ENCODE measurements at places on chromosomes 6 and 20. TPM values are rescaled to one million over a fixed set of nuclear protein-coding genes. Genes with fewer than 3 reads are reported as not detected.

TP53RK gene
- total RNA-seq = 6.0 TPM

VTA1 gene
- total RNA-seq = 33.2 TPM

MYB gene
- 0.08 TPM for total RNA-seq

FAM209B gene
- total RNA-seq = 0.47 TPM

OR2J3 gene
- not detected for total RNA-seq

PHACTR2 gene
- total RNA-seq = 71.0 TPM

TRIM15 gene
- total RNA-seq = not detected

FRK gene
- 11.2 TPM for total RNA-seq

ECT2L gene
- total RNA-seq = 1.6 TPM

ADTRP gene
- 0.33 TPM for total RNA-seq

CLPSL2 gene
- not detected for total RNA-seq

SNAI1 gene
- total RNA-seq = 0.69 TPM

TRIM10 gene
- total RNA-seq = not detected

- H3K27me3 ChIP-seq = no peaks in the 10 kb centered on the region
- H3K4me3 ChIP-seq = no peak overlapping the region
- no peak for DNase-seq
- H3K36me3 ChIP-seq = no peaks in the 10 kb centered on the region
- H3K4me1 ChIP-seq = no peaks in the 10 kb centered on the region
- H3K27ac ChIP-seq = no peak overlapping the region
These were observed 128.8 kb downstream of the PHACTR1 start for GRCh38 chr6:12845224-12846004.

DNA sequence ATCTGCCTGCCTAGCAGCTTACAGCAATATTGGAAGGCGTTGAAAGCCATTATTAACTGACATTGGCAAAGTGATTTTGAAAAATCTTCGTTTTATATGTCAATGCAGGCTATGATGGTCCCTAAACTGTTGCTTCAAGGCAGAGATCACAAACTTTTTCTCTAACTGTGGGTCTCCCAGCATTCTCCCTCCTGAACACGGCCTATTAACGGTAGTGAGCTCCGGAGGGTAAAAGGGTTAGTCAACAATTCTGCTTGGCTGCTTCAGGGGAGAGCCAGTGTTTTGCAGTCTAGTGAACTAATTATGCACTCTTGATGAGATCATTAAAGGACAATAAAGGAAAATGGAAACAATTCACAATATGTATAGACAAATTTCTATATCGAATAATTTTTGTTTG lies 261.8 kb upstream of the QKI start:
- no peak overlapping the region for H3K4me3 ChIP-seq
- H3K4me1 ChIP-seq = no peaks in the 10 kb centered on the region
- H3K27me3 ChIP-seq = peaks cover 4% of the 10 kb centered on the region
- H3K36me3 ChIP-seq = no peaks in the 10 kb centered on the region

GRCh38 chr6:6736791-6737654 lies 148.5 kb downstream of the LY86 start:
- H3K27me3 ChIP-seq = no peaks in the 10 kb centered on the region
- no peaks in the 10 kb centered on the region for H3K36me3 ChIP-seq
- peak overlapping the region; percentile 89 for H3K27ac ChIP-seq
- peak; percentile 84 for DNase-seq

- H3K36me3 ChIP-seq = no peaks in the 10 kb centered on the region
- no peak overlapping the region for H3K4me3 ChIP-seq
- no peaks in the 10 kb centered on the region for H3K4me1 ChIP-seq
- no peaks in the 10 kb centered on the region for H3K27me3 ChIP-seq
These were observed 115.2 kb upstream of the LGSN start for GRCh38 chr6:63434943-63435342.

DNA sequence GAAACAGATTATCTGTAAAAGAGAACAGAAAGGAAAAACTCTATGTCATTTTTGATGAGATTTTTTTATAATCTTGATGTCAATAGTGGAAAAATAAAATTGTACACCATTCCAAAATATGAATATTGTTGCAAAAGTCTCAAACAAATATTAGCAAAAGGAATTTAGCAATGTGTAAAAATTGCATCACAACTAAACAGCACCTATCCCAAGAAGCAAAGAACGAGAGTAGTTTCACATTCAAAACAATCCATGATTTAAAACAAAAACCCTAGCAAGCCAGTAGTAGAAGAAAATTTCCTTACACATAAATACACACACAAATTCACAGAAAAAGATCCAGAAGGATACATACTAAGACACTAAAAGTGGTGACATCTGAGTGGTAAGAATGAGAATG lies 38.4 kb downstream of the LCA5 start:
- no peaks in the 10 kb centered on the region for H3K36me3 ChIP-seq
- no peak for DNase-seq
- H3K4me1 ChIP-seq = no peaks in the 10 kb centered on the region

GRCh38 chr6:72182337-72183246 lies 296.2 kb downstream of the RIMS1 start:
- peaks cover 66% of the 10 kb centered on the region for H3K27me3 ChIP-seq
- DNase-seq = no peak
- no peak overlapping the region for H3K27ac ChIP-seq
- H3K4me1 ChIP-seq = peaks cover 7% of the 10 kb centered on the region

- no peaks in the 10 kb centered on the region for H3K27me3 ChIP-seq
- peaks cover 33% of the 10 kb centered on the region for H3K36me3 ChIP-seq
- H3K4me3 ChIP-seq = no peak overlapping the region
- no peak for DNase-seq
- H3K4me1 ChIP-seq = peaks cover 23% of the 10 kb centered on the region
These were observed 37.0 kb downstream of the AKIRIN2 start for GRCh38 chr6:87664921-87665485.

DNA sequence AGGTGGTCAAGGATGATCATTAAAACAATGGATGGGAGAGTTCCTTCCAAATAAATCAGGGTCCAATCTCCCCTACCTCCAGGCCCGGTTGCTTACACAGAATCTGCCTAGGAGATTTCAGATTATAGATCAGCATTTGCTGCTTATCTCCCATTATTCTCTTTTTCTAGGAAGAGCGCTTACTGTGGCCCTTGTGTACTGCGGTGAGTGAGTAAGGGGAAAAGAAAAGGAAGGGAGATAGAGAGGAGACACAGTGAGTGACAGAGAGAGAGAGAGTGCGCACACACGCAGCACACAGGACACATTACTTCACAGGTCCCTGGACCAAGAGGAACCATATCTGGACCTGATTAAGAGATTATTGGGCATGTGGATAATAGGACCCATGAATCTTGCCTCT lies 6.2 kb downstream of the LATS1 start:
- H3K36me3 ChIP-seq = no peaks in the 10 kb centered on the region
- no peak overlapping the region for H3K4me3 ChIP-seq
- no peaks in the 10 kb centered on the region for H3K27me3 ChIP-seq
- H3K27ac ChIP-seq = no peak overlapping the region
- H3K4me1 ChIP-seq = peaks cover 77% of the 10 kb centered on the region

DNA sequence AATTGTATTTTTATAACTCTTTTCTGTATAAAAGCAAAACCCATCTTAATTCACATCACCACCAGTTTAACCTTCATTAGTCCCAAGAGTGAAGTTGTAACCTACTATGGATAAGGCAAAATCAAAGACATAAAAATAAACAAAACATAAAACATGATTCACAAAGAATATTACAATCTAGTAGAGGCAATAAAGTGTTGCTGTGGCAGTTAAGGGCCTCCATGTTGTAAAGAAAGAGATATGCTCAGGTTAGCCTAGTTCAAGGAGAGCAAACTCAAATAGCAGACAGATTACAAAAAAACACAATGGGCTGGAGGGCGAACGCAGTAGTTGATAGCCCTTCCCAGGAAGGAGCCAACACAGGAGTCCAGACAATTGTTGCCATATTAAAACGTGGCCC lies 13.4 kb downstream of the LGSN start:
- DNase-seq = no peak
- H3K27ac ChIP-seq = no peak overlapping the region
- no peak overlapping the region for H3K4me3 ChIP-seq
- H3K4me1 ChIP-seq = no peaks in the 10 kb centered on the region
- H3K36me3 ChIP-seq = no peaks in the 10 kb centered on the region

- peaks cover 55% of the 10 kb centered on the region for H3K4me1 ChIP-seq
- H3K36me3 ChIP-seq = peaks cover 36% of the 10 kb centered on the region
- no peak for DNase-seq
- no peaks in the 10 kb centered on the region for H3K27me3 ChIP-seq
- H3K4me3 ChIP-seq = no peak overlapping the region
These were observed 76.4 kb downstream of the SSR1 start for GRCh38 chr6:7236306-7237209.

DNA sequence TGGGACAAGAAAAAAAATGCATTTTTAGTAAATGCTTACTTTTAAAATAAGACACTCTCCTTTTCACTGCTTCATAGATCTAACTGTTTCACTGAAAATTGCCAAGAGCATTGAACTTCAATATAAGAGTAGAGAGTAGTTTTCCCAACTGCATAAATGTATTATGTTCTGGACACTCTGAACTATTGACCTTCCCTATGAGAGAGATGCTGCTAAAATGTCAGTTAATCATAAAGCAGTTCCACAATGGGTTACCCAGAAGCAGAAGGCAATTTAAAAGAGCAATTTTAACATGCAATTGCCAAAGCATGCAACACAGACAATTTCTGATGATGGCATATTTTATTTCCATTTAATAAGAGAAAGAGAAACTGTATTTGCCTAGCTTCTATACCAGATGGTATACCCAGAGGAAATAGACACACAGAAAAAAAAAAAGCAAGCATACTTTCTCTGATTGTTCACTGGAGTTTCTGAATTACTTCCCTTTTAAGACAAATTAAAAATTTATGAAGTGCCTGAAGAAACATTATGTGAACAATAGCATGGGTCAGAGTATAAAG lies 279.1 kb upstream of the THEMIS start:
- peaks cover 15% of the 10 kb centered on the region for H3K36me3 ChIP-seq
- no peak overlapping the region for H3K4me3 ChIP-seq
- no peak overlapping the region for H3K27ac ChIP-seq
- DNase-seq = no peak

DNA sequence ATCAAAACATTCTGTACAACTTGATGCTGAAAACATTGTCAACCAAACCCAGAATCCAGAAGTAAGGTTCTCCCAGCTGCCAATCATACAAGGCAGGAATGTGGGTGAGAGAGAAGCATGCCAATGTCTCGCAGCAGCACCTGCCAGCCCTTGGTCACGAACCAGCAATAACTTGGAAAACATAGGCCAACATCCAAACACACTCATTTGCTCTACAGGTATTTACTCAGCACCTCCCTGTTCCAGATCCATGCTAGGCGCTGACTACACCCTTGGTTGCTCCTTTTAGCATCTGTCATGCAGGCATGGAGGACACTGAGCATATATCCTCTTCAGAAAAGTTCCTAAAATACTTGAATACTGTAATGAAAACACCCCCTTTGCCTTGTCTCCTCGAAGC lies 63.6 kb downstream of the FAXC start:
- H3K27ac ChIP-seq = no peak overlapping the region
- H3K27me3 ChIP-seq = peaks cover 5% of the 10 kb centered on the region
- H3K36me3 ChIP-seq = no peaks in the 10 kb centered on the region
- H3K4me3 ChIP-seq = no peak overlapping the region

DNA sequence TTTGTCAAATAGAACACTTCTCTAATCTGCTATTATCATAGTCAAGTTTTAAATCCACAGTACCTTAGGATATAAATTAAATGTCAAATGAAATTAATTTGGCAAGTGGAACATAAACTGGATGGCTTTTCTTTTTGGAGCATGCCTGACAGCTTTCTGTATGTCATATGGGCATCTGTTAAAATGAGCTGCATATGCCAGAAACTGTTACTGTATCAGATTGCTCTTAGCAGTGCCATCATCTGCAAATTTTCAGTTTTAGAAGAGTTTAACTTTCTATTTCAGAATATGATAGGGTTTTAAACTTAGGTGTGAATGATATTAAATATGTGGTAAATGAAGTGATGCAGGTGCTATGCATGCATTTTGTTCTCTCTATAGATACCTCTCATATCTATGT lies 3.4 kb upstream of the EEF1E1 start:
- H3K27me3 ChIP-seq = peaks cover 56% of the 10 kb centered on the region
- no peak for DNase-seq
- H3K36me3 ChIP-seq = no peaks in the 10 kb centered on the region

GRCh38 chr6:88609983-88610382 lies 353.4 kb downstream of the RNGTT start:
- no peaks in the 10 kb centered on the region for H3K4me1 ChIP-seq
- H3K27ac ChIP-seq = no peak overlapping the region
- no peak overlapping the region for H3K4me3 ChIP-seq
- no peaks in the 10 kb centered on the region for H3K27me3 ChIP-seq
- H3K36me3 ChIP-seq = no peaks in the 10 kb centered on the region
- DNase-seq = no peak

GRCh38 chr6:105771313-105771970 lies 314.7 kb upstream of the PRDM1 start:
- H3K27me3 ChIP-seq = no peaks in the 10 kb centered on the region
- H3K4me3 ChIP-seq = no peak overlapping the region
- no peak for DNase-seq
- H3K4me1 ChIP-seq = no peaks in the 10 kb centered on the region
- no peak overlapping the region for H3K27ac ChIP-seq

GRCh38 chr6:156963712-156964700 lies 186.8 kb downstream of the ARID1B start:
- no peaks in the 10 kb centered on the region for H3K27me3 ChIP-seq
- H3K4me1 ChIP-seq = peaks cover 44% of the 10 kb centered on the region
- H3K36me3 ChIP-seq = no peaks in the 10 kb centered on the region
- H3K27ac ChIP-seq = peak overlapping the region; percentile 50
- DNase-seq = no peak
- H3K4me3 ChIP-seq = peak overlapping the region; percentile 49

DNA sequence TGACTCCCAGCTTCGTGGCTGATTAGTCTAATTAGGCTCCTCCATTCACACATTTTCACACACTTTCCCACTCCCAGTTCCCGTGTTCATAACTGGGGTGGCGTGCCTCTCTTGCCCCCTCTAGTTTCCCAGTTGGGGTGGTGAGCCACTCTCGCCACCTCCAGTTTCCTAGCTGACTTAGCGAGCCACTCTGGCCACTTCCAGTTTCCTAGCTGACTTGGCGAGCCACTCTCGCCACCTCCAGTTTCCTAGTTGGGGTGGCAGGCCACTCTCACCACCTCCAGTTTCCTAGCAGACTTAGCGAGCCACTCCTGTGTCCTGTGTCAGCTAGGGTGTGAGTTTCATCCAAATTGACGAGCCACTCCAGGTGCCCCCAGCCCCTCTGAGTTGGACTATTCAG lies 7.4 kb upstream of the GMPR start:
- DNase-seq = no peak
- H3K4me3 ChIP-seq = no peak overlapping the region
- H3K27ac ChIP-seq = peak overlapping the region; percentile 44
- H3K36me3 ChIP-seq = no peaks in the 10 kb centered on the region

DNA sequence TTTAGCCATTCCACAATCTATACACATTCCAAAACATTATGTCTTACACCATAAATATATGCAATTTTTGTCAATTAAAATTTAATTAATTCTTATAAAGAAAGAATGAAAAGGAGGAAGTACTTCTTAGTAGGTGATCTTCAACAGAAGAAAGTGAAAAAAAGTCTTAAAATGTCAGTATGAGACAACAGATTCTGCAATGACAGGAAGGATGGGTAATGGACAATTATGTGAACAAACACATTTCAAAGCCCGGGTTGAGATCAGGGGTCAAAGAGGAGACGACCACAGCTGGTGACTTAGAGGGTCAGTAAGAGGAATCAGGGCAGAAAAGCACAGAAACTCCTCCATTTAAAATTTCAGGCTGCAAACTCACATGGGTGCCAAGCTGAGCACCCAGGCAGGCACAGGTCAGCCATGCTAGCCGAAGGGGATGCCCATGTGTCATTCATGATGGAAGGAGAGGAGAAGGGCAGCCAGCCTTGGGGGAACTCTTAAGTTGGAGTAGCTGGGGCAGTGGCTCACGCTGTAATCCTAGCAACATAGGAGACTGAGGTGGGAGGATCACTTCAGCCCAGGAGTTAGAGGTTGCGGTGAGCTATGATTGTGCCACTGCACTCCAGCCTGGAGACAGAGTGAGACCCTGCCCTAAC lies 11.0 kb downstream of the VSX1 start:
- H3K4me1 ChIP-seq = peaks cover 5% of the 10 kb centered on the region
- H3K27me3 ChIP-seq = peaks cover 71% of the 10 kb centered on the region
- no peaks in the 10 kb centered on the region for H3K36me3 ChIP-seq
